T-cell (primary cell): ENCODE measurements at places on chromosomes 7 and 10. TPM values are rescaled to one million over a fixed set of nuclear protein-coding genes. Genes with fewer than 3 reads are reported as not detected.

Gene LRRD1
- not detected for total RNA-seq

Gene STEAP1B
- not detected for total RNA-seq

Gene PRXL2A
- total RNA-seq: 5.7 TPM

Gene SPDYE2
- 0.58 TPM for total RNA-seq

Gene ZPBP
- total RNA-seq: not detected

Gene NME8
- 2.7 TPM for total RNA-seq

Gene RAPGEF5
- 0.61 TPM for total RNA-seq

DNA sequence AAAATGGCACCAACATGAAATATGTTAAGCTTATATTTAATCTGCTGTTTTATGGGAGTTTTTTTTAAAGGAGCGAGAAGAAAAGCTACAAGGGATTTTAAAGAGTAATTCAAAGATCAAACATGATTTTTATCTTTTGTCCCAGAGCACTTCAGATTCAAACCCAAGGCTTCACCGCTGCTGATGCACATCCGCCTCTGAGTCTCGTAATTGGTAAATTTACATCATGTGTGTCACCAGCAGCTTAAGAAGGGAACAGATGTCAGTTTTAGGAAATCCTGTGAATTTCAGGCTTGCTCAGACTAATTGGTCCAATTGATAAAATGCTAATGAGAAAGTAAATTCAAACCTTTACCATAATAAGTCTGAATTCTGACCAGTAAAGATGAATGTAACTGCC lies 406.3 kb downstream of the GFRA1 start:
- DNase-seq: no peak

DNA sequence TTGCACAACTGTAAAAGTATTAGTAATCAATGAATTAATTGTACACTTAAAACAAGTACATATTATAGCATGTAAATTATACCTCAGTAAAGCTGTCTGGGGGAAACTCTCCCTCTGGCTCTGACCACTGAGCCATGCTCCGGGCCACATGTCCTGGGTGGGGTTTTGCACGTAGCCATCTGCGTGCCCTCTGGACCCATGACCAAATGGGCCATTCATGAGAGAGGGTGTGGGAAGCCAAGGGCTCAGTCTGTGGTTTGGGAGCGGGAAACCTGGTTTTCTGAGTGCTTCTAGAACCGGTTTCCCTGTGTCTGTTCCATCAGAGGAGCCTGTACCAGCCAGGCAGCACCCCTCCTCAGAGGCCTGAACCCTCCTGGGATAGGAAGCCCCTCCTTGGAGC lies 143.2 kb downstream of the SH3PXD2A start:
- DNase-seq: no peak

DNA sequence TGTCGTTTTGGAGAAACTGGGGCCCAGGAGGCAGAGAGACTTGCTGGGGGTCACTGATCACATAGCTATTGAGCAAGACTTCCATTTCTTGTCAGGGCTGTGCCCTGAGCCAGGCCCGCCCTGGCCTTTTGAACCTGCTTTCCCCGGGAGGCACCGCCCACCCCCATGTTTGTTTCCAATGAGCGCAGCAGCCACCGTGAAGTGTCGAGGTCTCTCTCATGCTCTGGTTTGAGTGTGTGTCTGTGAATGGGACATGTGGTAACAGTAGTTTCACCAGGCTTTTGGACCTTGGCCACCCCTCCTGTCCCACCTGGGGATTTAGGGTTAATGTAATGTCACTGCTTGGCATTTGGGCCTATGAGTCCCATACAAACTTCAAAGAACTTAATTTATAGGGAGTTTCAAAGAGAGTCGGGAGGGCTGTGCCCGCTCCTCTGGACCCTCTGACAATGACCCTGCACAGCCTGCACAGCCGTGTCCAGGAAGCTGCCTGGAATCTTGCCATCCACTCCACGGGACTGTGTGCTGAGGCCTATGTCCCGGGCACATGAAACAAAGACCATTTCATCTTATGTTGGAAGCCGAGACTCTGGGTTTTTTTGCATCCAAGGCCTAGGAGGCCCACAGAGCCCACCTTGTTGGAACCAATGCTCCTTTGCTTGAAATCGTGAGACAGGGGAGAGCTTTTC lies 6.3 kb downstream of the PRF1 start:
- no peak for DNase-seq

DNA sequence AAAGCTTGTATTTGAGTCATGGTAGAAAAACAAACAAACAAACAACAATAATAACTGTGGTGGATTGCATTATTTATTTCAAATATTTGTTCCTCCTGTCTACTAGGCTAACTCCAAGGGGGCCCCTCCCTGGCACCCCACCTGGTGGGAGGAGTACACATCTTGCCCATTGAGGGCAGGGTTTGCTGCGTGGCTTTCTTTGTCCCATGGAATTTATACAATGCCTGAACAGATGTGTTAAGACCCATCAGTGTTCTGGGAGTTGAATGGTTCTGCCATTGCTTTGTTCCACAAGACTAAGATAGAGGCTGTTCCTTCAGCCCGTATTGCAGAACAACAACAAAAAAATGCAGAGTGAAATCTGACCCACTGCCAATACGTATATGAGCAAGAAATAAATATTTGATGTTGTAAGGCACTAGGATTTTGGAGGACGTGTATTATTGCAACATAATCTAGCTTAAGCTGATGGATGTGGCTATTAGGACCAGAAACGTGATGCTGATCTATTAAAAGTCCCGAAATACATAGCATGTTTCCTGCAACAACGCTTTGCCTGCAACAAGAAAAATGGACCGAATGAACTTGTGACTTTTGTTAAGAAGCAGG lies 119.1 kb upstream of the JCAD start:
- DNase-seq: no peak

- no peak for DNase-seq
These were observed 5.8 kb upstream of the DDIT4 start for GRCh38 chr10:72267819-72268399.

GRCh38 chr10:19966751-19967150 lies 150.5 kb downstream of the PLXDC2 start:
- no peak for DNase-seq

DNA sequence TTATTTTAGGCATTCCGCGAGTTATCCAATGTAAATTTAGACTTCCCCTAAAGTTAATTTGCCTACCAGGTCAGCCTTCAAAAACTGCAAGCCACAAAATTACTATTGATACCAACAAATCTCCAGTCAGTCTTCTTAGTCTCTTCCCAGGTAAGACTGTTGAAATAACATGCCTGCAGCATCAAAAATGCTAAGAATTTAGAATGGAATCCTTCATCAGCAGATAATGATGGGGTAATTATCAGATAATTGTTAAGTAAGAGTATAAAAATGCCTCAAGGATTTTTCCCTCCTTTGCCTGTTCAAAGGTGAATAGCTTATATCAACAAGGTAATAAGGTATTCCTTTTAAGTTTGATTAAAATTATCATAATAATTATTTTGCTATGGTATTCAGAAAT lies 228.5 kb downstream of the BBS9 start:
- DNase-seq: no peak

DNA sequence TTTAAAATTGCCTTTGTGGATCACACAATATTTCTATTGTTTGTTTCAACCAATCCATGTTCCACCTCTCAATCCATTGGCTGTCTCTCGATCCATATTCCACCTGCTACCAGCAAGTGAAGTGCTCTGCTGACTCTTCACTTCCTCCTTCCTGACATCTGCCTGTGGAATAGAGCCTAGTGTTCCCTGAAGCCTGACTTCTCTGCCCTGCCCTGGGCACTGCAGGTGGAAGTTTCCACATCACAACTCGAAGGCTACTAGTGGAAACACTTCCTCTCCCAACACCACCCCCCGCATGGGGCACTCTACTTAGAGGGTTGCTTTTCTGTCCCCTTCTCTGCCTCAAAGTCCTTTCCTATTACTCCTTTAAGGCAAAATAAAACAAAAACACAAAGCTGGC lies 563.8 kb upstream of the IGFBP3 start:
- DNase-seq: no peak

DNA sequence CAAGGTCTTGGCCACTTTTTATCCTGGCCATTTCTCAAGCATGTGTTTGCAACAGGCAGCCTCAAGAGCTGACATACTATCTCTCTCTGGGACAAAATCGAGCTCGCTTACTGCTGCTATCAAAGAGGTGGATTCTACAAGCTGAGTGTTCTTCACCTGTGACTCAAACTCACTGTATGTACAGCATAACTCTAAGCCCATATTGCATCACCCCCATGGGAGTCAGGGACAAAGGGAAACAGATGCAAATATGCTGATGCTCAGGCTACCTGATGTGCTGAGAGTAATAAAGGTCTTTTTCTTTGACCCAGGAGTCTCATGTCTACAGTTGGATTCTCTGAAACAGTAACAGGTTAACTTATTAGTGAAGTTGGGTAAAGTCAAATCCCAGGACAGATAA lies 45.2 kb downstream of the PCLO start:
- DNase-seq: no peak

DNA sequence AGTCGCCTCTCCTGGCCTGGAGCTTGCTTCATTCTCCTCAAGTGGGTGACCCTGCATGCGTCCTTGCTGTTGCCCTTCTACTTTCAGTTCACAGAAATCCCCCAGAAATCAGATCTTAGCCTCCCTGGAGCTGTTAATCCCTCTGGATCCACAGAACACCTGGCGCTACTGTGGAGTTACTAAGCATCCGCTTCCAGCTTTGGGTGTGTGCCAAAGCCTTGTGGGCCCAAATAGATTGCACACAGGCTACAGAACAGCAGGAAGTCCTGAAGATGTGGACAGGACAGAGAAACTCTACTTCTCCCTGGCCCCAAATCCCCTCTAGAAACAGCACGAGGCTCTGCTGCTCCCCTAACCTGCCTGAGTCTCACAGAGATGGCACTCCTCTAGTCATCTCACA lies 36.6 kb upstream of the PDLIM1 start:
- DNase-seq: no peak

- no peak for DNase-seq
These were observed 26.1 kb upstream of the GRID1 start for GRCh38 chr10:86392723-86393094.

DNA sequence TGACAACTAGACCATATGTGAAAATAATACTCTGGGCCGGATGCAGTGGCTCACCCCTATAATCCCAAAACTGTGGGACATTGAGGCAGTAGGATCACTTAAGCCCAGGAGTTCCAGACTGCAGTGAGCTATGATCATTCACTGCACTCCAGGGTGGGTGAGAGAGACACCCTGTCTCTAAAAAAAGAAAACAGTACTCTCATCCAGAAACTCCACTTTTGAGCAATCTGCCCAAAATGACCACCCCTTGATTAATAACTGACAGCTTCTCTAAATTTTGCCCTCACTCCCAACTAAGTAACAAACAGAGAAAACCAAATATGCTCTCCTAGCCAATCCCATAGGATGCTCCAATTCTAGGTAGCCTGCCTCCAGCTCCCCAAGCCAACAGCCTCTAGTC lies 62.5 kb upstream of the AKR1E2 start:
- no peak for DNase-seq

DNA sequence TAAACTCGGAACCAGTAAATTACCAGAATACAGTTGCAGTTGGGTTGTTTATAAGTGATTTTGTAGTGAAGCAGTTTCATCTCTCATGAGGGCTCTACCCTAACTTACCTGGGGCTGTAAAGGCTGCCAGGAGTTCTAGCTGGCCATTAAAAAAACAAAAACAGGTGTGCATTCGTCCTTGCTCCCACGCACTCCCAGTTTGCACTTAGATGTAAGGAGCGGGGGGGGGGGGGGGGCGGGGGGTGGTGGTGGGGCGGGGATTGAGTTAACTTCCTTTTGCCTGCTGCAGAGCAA lies 2.3 kb upstream of the PFKFB3 start:
- DNase-seq: no peak

GRCh38 chr7:129796186-129796775 lies 156.5 kb downstream of the UBE2H start:
- no peak for DNase-seq

DNA sequence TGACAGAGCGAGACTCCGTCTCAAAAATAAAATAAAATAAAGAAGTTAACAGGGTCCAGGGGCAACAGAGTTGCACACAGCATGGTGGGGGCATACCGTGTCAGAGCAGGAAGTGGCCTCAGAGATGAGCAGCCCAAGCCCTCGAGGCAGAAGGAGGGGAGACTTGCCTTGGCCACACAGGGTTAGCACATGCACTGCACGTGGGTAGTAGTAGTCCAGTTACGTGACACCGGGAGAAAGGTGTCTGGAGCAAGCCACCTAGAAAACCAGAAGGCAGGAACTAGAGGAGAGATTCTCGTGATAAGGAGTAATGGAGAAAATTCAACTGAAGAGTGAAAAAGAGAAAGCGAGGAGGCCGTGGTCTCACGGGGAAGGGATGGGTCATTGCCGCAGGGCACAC lies 9.8 kb upstream of the DENND2A start:
- no peak for DNase-seq

DNA sequence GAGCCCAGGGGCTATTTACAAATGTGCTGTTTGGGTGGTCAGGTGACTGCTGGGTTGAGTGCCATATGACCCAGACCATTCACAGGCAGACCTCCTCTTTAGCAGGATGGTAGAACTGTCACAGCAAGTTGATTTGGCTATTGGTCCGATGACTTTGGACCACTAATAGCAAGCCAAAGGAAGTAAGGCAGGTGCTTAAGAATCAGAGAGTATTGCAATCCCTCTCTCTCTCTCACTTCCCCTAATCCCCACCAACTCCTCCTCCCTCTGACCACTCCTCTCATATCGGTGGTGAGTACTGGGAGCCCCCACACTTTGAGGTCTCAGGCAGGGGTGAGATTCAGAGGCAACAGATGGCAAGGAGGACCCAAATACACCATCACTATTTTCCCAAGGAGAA lies 165.3 kb downstream of the TRIL start:
- DNase-seq: no peak
